ENCODE measurements at places on chromosomes 6 and 20.

DNA sequence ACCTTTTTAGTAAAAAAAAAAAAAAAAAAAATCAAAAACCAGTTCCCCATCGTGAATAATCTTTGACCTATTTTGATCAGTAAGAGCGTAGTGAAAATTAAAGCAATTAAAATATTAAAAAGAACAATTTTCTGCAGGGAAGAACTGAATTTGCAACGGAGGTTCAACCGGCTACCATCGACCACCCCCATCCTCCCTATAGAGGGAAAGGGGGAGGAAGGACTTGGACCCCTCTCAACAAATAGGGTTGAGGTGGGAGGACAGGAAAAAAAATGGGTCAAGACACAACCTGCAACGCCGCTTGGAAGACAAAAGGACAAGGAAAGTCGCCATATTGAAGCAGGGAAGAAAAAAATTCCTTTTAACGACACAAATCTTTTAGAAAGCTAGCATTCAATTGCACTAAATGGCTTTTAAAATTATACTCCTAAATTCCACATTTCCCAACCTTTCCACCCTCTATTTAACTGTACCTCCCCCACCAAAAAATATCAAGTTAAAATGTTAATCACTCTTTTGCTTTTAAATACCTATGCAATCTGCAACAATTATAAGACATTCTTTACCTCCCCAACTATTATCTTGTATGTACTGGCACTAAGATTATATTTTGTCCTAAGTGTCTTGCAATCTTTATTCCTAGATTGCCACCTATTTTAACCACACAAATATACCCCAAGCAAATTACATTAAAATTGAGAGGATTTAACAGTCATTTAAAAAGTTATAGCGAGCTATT lies 1.7 kb downstream of the PPP1R10 start:
- DNase-seq: peak; percentile 53

- DNase-seq: no peak
Observed at GRCh38 chr6:31621991-31622390, 1.5 kb downstream of the PRRC2A start.

DNA sequence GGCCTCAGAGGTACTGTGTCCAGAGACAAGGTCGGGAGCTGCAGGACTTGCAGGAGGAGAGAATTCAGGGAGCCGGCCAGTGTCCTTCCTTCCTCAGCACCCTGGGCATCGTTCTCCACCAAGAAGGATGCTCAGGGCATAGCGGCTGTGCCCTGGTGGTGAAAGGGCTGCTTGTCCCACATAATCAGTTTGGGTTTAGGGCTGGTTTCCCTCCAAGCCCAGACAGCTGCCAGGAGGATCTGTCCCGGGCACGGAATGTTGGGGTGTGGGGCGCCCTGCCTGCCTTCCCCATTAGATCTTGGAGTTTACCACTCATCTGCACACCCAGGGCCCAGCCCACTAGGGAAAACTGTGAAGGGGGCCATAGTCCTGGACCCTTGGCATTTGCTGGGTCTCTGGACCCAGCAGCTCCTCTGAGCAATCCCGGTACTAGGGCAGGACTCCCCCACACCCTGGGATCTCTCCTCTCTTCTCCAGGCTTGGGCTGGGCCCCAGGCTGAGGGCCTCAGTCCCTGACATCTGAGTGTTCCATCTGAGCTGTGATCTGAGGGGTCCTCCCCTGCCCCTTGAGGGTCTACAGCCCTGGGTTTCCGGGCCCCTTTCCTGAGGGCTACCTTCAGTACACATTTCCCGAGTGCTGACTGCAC lies 18.6 kb upstream of the SPDEF start:
- no peak for DNase-seq

DNA sequence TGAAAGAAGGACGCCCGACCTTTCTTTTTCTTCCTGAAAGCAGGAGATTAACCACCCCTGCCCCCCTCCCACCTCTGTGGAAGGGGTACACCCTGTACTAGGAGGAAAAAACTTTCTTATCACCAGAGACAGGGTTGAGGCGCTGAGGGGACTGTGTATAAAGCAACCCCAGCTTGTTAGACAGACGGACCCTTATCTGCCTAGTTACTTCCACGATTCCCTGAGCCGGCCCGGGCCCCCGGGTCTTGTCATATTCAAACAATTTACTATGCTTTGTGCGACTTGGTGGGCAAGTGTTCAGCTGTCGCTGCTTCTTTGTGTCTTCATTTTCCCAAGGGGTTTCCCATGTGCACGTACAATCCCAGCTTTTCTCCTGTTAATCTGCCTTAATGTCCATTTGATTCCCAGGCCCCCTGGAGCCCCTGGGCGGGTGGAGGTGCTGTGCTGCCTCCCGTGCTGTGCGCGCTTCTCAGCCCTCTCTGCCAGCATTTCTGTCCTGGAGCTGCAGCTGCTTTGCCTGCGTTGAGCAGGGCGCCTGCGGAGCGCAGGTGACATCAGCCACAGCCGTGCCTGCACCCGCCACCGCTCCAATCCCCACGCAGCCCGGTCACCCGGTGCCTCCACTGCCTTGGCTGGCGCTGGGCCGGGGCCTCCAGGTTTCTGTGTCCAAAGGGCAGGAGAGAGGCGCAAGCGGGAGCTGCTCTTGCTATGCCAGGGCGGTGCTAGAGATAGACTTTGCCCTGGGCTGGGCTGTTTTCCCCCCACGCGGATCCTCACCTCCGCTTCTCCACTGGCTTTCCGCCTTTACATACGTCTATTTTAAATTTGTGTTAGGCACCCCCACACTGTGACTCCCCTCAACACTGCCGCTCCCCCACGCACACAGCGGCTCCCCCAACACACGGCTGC lies 96.2 kb downstream of the TTLL2 start:
- no peak for DNase-seq

Data from stimulated activated CD4-positive, alpha-beta T cell treated with anti-CD3 and anti-CD28 coated beads, Interleukin-2, amount 100 ng/mL, for 24 hours (primary cell).